ENCODE measurements at places on chromosomes 1 and 21.

- DNase-seq: no peak
These were observed 157.6 kb downstream of the EDEM3 start for GRCh38 chr1:184596950-184597645.

- DNase-seq: no peak
These were observed 167.9 kb downstream of the DYRK1A start for GRCh38 chr21:37534431-37534830.

DNA sequence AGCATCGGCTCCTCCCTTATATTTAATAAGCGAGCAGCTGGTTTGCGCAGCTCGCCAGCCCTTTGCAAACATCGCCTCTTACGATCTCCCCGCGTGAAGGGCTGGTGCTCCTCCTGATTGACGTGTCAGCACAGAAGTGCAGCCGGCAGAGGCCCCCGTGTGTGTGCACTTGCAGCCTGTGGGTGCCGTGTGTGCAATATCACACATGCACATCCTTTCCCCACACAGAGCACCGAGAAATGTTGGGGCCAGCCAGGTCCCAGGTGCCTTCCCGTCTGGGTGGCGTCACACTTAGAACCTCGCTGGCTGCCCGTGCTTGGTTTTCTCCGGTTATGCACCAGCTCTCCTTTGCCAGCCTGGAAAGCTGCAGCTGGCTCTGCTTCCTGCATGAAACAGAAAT is 126.6 kb upstream of the AJAP1 start:
- DNase-seq: no peak

DNA sequence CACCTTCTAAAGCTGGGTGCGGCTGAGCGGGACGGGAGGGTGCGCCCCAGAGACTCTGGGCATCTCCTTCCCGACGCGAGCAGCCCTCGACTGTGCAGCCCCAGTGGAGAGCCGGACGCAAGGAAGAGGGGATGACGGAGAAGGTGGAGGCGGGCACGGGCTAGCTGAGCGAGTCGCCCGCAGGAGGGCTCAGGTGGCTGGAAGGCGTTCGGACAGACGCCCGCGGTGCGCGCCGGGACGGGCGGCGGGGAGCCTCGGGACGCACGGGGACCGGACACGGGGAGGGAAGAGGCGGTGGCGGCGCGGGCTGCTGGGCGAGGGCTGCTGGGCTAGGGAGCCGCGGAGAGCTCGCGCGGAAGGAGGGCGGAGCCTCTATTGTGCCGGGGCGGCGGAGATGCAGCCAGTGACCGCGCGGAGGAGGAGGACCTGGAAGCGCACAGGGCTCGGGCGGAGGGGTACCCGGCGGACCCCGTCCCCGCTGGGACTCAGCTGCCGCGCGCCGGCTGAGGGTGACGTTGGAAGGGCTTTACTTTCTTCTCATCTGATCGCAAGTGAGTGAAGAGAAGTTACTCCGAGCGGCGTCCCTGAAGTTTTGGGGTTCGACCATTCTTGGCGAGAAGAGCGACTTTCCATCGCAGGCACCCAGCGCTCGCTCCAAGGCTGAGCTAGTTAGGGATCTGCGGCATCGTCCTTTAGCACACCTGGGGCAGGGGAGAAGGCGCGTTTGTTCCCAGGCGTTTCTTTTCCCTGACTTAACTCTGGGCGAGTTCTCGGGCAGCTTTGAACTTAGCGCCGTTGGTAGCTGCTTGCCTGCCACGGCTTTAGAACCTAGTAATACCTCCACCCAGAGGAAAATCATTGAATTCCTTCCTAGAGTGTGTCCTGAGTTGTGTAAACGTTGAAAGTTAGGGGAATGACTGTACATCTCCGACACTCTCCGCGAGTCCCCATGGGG is at the start of gene OLFML2B:
OLFML2B (minus strand) TSS at position 323 of the 955 bp plus-strand sequence. CDS start 439 bp downstream, outside the sequence.
- DNase-seq: peak; percentile 73

DNA sequence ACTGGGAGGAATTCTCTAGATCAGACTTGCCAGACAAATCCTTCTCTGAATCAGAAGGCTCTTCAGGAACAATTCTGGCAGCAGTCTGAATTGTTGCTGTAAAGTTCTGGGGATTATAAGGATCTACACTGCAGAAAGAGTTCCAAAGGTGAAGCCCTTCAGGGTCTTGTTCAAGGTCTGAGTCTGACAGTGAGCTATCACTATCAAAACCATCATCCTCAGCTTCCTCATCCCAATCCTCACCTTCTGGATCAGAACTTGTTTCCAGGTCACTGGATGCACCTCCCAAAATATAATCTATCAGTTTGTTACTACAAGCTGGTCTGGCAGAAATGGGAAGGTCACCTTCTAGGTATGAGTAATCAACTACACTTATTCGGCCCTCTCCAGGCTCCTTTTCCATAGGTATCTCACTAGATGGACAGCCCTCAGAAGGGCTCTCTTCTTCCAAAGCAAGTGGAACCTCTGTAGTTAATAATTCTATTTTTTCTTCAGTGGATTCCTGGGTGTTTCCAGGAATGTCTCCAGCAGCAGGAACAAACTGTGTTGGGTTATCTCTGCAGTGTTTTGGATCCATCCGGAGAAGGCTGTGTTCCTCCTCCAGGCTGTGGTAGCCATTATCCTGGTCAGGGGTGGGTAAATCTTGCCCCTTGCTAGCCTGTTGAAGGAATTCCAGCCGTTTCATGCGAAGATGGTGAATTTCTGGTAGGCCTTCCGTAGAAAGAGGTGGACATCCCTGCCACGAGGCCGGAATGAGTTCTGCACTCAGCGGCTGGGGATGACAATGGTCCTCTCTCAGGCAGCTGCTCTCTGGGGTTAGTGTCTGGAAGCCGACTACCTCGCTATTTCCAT is 1.6 kb downstream of the PPP1R15B start:
- DNase-seq: no peak

- DNase-seq: no peak
These were observed 10.2 kb downstream of the AADACL4 start for GRCh38 chr1:12654004-12654567.

GRCh38 chr1:66563941-66564630 is 30.1 kb downstream of the SGIP1 start:
- DNase-seq: no peak

- no peak for DNase-seq
These were observed 107.5 kb upstream of the HOOK1 start for GRCh38 chr1:59707178-59707791.

- DNase-seq: no peak
These were observed 12.8 kb downstream of the PROK1 start for GRCh38 chr1:110463725-110464124.

DNA sequence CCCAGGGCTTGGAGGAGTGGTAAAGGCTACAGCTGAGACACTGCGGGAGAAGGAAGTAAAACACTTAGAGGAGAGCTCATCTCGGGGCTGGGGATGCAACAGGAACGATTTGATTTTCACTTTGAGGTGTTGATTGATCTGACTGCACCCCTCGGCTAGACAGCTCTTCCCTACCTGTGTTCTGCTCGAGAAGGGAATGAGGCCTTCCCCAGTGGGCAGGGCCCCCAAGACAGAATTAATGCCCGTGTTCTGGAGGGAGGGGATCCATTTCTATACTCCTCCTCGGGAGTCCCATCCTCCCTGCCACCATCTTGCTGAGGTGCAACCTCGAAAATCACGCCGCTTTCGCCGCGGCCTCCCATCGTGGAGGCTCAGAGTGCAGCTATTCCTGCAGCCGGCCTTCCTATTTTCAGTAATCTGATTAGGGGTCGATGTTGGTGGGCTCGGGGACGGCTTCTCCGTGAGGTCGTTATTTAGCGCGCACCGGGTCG is 2.4 kb downstream of the ATP2B4 start:
- DNase-seq: no peak

DNA sequence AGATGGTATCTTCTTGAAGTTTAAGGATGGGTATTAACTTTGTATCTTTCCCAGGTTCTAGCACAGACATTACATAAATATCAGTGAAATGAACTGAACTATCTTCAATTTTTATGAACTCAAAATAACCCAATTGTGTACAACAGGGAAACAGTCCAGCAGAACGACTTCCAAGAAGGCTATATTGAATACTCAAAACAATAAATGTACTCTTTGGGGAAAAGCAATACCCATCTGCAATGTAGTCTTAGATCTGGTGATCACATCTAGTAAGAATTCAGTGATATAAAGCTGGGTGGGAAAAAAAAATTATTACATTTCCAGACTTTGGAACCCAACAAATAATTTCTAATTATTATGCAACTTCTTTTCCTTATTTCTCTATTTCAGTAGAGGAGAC is 33.1 kb upstream of the GORAB start:
- DNase-seq: no peak

GRCh38 chr1:14926229-14926628 is 227.3 kb upstream of the TMEM51 start:
- DNase-seq: no peak

GRCh38 chr1:156749419-156750118 is 1.9 kb downstream of the HDGF start:
- no peak for DNase-seq

DNA sequence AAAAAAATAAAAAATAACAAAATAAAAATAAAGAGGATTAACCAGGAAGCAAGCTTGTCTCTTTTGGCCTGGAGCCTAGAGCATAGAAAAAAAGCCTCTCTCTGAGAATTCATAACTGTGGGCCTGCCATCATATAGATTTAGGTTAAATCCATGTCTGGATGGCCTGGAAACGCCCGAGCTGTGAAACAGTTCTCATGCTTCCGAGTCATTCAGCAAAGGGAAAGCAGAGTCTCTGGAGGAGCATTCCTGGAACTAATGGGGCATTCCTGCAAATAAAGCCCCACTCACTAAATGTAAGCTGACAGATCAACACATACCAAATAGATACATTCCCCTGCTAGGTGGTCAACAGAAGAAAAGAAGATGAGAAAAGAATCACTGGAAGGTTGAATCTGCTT is 75.8 kb upstream of the GNG4 start:
- DNase-seq: no peak

DNA sequence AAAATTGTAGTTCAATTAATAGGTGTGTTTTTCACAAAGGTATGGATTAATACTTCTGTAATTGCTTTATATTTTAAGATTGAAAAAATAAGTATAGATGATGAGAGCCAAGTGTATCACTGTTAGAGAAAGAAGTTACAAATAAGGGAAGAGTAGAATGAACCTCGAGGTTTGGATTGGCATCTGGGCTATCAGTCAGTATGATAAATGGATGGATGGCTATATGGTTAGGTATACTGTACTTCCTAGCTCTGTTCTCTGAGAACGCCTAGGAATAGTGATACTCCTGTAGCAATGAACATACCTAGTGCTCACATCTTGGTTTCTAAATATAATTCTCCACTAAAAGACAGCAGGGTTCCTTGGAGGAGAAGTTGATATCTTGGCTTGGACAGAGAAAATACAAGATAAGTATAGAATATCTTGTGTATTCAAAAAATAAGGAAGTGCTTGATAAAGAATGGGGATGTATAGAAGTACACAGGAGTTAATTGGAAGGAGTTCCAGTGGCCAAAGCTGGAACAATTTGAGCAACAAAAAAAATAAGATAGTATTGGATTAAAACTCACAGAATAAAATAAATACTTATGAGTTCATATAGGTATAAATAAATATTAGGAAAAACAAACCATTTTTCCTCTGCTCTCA is 12.4 kb downstream of the IPO9 start:
- no peak for DNase-seq

DNA sequence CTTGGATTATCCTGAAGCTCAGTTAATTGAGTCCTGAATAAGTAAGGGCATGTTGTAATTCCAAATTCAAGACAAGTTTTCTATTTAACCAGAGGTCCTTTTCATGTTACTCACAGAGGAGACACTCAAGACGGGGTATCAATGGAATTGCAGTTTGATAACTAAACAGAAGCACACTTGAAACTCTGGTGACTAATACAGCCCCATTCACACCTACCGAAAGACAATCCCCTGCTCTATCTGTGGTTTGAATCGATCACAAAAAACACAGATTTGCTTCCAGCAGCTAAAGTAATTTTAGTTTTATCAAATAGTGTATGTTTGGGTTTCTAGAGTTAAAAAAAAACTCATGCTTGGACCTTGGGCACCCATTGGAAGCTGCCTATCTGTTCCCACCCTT is 60.4 kb downstream of the TEX35 start:
- DNase-seq: no peak

DNA sequence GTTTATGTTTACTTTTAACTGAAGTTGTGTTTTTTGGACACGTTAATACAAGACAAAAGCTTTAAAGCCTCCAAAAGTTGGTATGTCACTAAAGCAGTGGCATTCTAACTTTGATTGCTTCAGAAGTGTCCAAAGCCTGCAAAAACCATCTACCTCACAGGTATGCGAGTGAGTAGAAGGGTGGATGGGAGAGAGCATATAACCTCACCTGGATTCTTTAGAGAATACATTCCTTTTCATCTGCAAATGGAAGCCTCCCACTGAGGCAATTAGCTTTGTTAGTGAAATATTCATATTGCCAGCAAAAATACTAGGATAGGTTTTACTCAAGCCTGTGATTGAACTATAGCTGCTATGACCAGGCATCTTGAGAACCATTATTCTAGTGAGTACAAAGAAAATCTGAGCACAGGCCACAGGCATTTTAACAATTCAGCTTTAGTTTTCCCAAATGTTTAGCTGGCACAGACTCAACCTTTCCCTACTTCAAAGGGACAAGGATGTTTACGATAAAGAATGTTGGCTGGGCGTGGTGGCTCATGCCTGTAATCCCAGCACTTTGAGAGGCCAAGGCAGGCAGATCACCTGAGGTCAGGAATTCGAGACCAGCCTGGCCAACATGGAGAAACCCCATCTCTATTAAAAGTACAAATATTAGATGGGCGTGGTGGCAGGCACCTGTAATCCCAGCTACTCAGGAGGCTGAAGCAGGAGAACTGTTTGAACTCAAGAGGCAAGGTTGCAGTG is 39.7 kb downstream of the MAP3K21 start:
- no peak for DNase-seq

GRCh38 chr21:27407271-27407670 is 440.4 kb upstream of the ADAMTS5 start:
- DNase-seq: no peak

GRCh38 chr1:2344121-2344681 is 47.2 kb downstream of the MORN1 start:
- DNase-seq: peak; percentile 87

GRCh38 chr1:96843196-96843595 is 121.6 kb downstream of the PTBP2 start:
- no peak for DNase-seq

All from RWPE2 (cell line).